ENCODE measurements at places on chromosomes 3 and 15.

- DNase-seq: no peak
Measured at GRCh38 chr3:193378706-193379105, at the start of gene ATP13A5. ATP13A5 (minus strand) TSS chr3:193378753; CDS start chr3:193378725, 28 bp downstream.

GRCh38 chr15:93895976-93896770 is 335.2 kb upstream of the MCTP2 start:
- DNase-seq: no peak

DNA sequence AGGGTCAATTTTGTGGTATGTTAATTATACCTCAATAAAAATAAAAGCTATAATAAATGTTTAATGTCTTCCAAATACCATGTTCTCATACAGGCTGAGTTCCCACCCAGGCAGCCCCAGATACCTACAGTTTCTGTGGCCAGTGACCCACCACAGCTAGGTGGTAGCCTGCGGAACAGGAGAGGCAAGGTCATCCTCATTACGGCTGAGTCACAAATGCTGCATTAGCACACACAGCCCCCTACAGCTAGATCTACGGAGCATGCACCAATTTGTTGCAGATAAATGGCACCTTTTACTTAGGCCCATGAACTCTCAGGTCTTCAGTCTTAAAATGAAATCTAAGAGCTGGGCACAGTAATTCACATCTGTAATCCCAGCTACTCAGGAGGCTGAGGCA is 5.1 kb downstream of the SPATA12 start:
- no peak for DNase-seq

DNA sequence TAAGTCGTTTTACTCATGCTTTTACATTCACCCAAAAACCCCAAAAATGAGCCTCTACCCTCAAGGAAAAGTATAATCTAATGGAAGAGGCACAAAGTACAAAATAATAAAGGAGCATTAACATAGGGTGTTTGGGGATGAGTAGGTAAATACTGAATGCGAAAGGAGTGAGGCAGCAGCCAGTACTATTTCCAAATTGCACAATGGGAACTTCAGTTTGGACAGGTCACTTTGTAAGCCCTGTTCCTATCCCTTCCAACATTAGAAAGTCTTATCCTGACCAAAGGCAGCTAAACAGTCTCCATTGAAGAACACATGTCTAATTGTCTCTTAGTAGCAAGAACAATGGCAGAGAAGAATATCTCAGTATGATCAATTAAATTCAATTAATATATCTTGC is 728.3 kb downstream of the GBE1 start:
- DNase-seq: no peak

Data from stimulated activated CD4-positive, alpha-beta T cell treated with anti-CD3 and anti-CD28 coated beads, Interleukin-4, amount 100 ng/mL, for 1 hour (primary cell).